Fibroblast of the aortic adventitia (primary cell): ENCODE measurements at places on chromosomes 7 and 10. TPM values are rescaled to one million over a fixed set of nuclear protein-coding genes. Genes with fewer than 3 reads are reported as not detected.

LRIT1 gene
- total RNA-seq = not detected in 2 replicates

TYW1 gene
- total RNA-seq = 15.0 and 26.5 TPM in 2 replicates

CLDN3 gene
- not detected in 2 replicates for total RNA-seq

SFTPA1 gene
- total RNA-seq = not detected in 2 replicates

SPDYE2B gene
- 0.16 TPM in 1 of 2 replicates, not detected in the other for total RNA-seq

PPRC1 gene
- 14.3 and 22.8 TPM in 2 replicates for total RNA-seq

GIMAP1 gene
- total RNA-seq = not detected in 2 replicates

CYP2W1 gene
- not detected in 2 replicates for total RNA-seq

ADIRF gene
- 37.8 and 48.4 TPM in 2 replicates for total RNA-seq
